ENCODE measurements at places on chromosomes 6 and 20.

DNA sequence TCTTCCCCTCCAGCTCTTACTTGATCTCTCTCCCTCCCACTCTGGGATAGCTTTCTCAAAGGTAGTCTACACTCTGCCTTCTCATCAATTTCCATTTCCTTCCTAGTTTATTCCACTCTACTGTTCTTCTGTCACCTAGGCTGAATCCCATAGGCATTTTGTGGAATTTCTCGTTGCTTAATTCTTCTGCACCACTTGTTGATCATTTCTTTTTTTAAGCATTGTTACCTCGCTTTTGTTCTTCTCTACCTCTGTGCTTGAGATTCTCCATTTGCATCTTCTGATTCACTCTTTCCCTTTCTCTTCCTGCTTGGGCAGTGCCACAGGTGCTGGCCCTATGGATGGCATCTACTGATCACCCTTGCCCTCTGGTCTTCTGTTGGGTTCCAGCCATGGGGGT lies 567.2 kb downstream of the CDH26 start:
- no peak for DNase-seq

GRCh38 chr6:138517635-138518034 lies 18.3 kb upstream of the NHSL1 start:
- DNase-seq, result no peak

DNA sequence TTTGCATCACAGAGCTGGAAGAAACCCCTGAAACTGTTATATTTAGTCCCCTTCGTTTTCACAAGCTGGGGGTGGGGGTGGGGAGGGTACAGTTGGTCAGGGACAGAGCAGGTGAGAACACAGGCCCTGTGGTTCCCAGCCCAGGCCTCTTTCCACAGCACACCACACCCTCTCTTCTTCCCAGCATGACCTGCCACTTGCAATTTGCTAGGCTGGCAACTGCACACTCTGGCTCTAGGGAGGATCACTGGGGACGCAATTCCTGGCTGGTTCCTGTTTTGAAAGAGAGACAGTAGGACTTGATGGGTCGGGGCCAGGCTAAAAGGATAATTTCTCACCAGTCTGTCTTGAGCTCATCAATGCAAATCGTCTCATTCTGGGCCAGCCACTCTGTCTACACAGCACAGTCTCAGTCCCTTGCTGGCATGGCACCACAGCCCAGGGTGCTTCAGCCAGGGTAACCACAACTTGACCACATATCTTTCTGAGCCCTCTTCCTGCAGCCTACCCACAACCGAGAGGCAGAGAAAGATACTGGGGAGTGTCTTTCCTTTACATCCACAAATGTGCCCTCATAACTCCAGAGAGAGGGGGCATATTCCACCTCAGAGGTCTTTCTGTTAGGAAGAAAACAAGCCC lies 41.7 kb upstream of the EMILIN3 start:
- DNase-seq, result no peak

- DNase-seq, result no peak
These were observed 81.0 kb upstream of the FOXQ1 start for GRCh38 chr6:1230689-1231605.

DNA sequence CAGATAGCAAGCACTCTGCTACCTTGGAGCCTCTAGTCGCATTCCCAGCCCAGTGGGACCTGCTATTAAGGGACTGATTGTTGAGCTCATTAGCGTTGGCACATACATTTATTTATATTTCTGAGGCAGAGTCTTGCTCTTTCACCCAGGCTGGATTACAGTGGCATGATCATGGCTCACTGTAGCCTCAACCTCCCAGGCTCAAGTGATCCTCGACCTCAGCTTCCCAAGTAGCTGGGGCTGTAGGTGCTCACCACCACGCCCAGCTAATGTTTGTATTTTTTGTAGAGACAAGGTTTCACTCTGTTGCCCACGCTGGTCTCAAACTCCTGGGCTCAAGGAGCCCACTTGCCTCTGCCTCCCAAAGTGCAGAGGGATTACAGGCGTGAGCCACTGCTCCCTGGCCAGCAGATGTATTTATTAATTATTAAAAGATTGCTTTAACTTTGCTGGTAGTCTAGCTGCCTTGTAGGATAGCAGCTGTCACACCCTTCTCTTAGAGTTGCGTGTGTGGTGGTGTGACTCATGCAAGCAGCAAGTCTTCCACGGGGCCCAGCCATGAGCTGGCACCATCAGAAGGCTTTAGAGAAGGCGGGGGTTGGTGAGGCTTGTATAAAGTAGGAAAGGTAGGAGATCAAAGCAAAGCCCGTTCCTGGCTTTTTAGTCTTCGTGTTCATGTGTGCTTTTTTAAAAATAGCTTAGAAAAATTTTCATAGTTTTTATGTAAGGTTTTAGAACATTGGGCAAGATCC lies 16.5 kb downstream of the ACTR5 start:
- peak; percentile 83 for DNase-seq

DNA sequence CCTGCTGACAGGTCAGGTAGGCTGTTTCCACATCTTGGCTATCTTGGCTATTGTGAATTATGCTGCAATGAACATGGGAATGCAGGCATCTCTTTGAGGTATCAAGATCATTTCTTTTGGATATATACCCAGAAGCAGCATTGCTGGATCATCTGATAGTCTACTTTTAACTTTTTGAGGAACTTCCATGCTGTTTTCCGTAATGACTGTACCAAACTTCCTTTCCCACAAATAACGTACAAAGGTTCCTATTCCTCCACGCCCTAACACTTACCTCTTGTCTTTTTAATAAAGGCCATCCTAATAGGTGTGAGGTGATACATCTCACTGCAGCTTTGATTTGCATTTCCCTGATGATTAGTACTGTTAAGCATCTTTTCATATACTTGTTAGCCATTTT lies 338.7 kb upstream of the RUNX2 start:
- no peak for DNase-seq

DNA sequence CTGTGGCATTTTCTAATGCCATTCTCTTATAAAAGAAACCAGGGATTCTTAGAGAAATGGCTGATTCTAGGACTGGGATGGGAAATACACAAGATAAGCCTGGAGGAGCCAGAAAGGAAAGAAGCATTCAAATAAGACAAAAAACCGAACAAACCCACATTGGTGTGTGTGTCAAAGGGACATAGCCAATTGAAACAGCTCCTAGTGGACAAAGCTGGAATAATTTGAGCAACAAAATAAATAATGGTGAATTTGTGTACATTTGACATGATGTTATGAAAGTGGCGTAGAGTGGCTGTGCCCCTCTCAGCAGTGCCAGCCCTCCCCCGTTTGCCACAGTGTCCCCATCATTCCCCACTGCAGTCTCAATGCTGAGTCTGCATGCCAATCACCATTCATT lies 55.5 kb downstream of the B3GAT2 start:
- DNase-seq, result no peak

- no peak for DNase-seq
These were observed 164.1 kb upstream of the CHD6 start for GRCh38 chr20:41782255-41782654.
